Activated T-helper 2 cell treated with anti-CD3 and anti-CD28 coated beads, Interferon-gamma antibody, Interleukin-2, Interleukin-4, amounts not matched to agents 10 μg/mL and 5 μg/mL and 100 μg/mL, durations not matched to agents 14 hours and 24 hours and 36 hours (primary cell): ENCODE measurements at places on chromosomes 6 and 20. TPM values are rescaled to one million over a fixed set of nuclear protein-coding genes. Genes with fewer than 3 reads are reported as not detected.

RUNX2 gene
- 60.8 and 65.4 TPM in 2 replicates for total RNA-seq

ENPP1 gene
- total RNA-seq = 34.8 TPM in 2 replicates

CRIP3 gene
- 0.34 and 0.75 TPM in 2 replicates for total RNA-seq

HLA-DPA1 gene
- total RNA-seq = 57.1 and 58.9 TPM in 2 replicates

PTK6 gene
- 0.32 and 0.46 TPM in 2 replicates for total RNA-seq

CD109 gene
- total RNA-seq = 24.4 and 26.1 TPM in 2 replicates

GRCh38 chr20:43003318-43003944 lies 186.3 kb downstream of the PTPRT start:
- no peak overlapping the region for H3K27ac ChIP-seq
- DNase-seq = no peak
- H3K36me3 ChIP-seq = no peaks in the 10 kb centered on the region
- H3K27me3 ChIP-seq = no peaks in the 10 kb centered on the region
- H3K4me1 ChIP-seq = no peaks in the 10 kb centered on the region

- no peak for DNase-seq
- no peaks in the 10 kb centered on the region for H3K36me3 ChIP-seq
- peaks cover 12% of the 10 kb centered on the region for H3K4me1 ChIP-seq
Observed at GRCh38 chr20:44730441-44730840, 15.2 kb upstream of the KCNK15 start.

DNA sequence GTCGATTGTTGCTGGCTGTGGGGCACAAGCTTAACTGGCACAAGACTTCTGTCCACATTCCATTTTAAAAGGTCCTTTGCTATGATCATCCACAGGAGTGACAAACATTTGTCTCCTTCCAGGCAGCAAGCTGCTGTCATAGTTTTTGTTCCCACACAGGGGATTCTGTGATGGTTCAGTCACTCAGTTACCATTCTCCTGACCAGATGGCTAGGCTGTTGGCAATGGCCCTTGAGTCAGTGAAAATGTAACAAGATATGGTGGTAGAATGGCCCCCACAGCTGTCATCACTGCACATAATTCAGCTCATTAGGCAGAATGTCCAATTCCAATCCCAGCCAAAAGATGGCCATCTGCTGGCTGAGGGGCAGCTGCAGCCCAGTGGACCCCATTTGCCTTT lies 13.7 kb downstream of the BPIFA1 start:
- H3K36me3 ChIP-seq = no peaks in the 10 kb centered on the region
- DNase-seq = no peak
- no peak overlapping the region for H3K4me3 ChIP-seq
- no peak overlapping the region for H3K27ac ChIP-seq

DNA sequence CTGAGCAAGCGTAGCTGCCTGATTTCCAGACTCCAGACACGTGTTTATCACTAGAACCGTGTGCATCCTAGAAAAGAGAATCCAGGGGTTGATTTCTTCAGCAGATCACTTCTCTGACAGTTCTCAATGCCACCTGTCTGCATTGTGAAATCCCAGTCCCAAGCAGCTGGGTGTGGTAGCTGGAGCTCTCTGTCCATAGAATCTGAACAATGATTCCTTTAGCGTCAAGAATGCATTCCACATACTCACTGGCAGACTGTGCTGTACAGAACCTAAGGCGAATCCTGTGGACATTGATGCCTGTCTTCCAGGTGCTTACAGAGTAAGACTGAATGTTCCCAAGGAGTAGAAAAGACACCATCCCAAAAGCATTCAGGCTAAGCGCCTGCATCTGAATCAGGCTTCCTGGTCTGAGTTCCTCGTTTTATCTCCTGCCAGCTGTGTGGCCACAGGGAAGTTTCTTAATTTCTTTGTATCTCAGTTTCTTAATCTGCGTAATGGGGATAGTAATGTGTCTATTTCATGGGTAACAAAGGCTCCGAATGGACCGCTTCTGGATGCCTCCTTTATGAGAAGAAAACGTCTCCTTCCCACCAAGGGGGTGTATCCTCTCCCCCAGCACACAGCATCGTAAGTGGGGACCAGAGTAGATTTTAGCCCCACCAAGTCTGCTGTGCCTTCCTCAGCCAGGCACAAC lies 10.4 kb upstream of the TRAF3IP2 start:
- H3K4me1 ChIP-seq = peaks cover 7% of the 10 kb centered on the region
- peaks cover 40% of the 10 kb centered on the region for H3K27me3 ChIP-seq
- DNase-seq = no peak

GRCh38 chr6:41073968-41074691 lies 1.4 kb downstream of the NFYA start:
- peak overlapping the region; percentile 98 for H3K27ac ChIP-seq
- no peaks in the 10 kb centered on the region for H3K27me3 ChIP-seq
- DNase-seq = no peak
- H3K36me3 ChIP-seq = peaks cover 53% of the 10 kb centered on the region
- peaks cover 58% of the 10 kb centered on the region for H3K4me1 ChIP-seq

DNA sequence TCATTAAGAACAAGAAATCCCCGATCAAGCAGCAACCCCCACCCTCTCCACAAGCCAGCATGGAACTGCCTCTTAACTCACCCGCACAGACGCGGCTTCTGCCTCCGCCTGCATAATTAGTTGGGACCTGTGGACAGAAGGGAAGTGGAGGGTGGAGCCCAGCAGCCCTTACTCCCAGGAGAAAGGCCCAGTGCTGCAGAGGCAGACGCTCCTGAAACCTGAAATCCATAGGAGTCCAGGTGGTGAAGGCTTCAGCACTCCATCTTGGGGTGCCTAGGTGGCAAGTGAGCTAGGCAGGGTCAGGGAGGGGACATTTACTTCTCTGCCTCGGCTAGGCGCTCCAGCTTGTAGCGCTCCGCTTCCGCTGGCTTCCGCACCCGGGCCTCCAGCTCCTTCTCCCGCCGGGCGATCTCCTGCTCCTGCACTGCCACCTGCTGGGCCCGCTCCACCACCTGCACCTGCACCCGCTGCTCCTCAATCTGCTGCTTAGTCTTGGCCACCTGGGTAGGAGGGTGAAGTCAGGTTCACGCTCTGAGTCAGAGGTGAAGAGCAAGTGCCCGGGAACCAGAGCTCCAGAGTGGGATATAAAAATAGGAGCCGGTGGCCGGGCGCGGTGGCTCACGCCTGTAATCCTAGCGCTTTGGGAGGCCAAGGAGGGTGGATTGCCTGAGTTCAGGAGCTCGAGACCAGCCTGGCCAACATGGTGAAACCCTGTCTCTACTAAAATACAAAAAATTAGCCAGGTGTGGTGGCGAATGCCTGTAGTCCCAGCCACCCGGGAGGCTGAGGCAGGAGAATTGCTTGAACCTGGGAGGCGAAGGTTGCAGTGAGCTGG lies 10.7 kb downstream of the TUBB start:
- peaks cover 37% of the 10 kb centered on the region for H3K4me1 ChIP-seq
- DNase-seq = peak; percentile 81
- peak overlapping the region; percentile 69 for H3K27ac ChIP-seq

DNA sequence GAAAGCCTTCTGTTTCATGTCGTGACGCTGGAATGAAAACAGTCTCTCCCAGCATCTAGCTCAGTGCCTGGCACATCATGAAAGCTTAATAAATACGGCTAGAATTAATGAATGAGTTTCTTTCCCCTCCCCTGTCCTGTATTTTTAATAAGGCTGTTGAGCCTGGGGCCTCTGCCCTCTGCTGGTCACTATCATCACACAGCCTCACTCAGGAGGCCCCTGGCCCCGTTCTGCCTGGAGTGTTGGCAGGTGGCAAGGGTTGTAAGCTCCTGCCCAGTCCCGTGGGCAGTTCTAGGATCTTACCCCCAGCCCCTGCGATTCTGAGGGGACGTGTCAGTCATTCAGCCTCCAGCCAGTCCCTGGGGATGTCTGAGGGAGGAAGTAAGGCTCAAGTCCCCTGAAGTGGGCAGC lies 41.4 kb downstream of the PHACTR3 start:
- DNase-seq = no peak
- no peaks in the 10 kb centered on the region for H3K27me3 ChIP-seq
- H3K4me3 ChIP-seq = no peak overlapping the region
- no peaks in the 10 kb centered on the region for H3K36me3 ChIP-seq
- no peaks in the 10 kb centered on the region for H3K4me1 ChIP-seq
- no peak overlapping the region for H3K27ac ChIP-seq

DNA sequence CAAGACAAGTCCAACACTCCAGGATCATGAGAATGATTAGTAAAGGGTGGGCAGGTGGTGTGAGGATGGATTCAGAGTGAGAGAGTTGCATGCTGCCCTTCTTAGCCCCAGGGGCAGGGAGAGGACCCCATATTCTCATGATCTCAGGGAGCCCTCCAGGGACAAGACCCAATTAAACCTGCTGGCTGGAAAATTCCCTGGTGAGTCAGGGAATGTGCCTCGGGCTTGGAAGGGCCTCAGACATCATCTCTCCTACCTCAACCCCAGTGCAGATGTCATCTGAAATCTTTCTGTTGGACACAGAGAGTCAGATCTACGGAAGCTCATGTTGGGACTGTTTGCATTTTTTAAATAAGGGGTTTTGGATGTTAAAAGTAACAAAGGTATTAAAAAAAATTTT lies 9.2 kb upstream of the SIRPD start:
- peaks cover 19% of the 10 kb centered on the region for H3K36me3 ChIP-seq
- DNase-seq = no peak
- H3K27me3 ChIP-seq = no peaks in the 10 kb centered on the region
- H3K27ac ChIP-seq = no peak overlapping the region
- no peaks in the 10 kb centered on the region for H3K4me1 ChIP-seq

DNA sequence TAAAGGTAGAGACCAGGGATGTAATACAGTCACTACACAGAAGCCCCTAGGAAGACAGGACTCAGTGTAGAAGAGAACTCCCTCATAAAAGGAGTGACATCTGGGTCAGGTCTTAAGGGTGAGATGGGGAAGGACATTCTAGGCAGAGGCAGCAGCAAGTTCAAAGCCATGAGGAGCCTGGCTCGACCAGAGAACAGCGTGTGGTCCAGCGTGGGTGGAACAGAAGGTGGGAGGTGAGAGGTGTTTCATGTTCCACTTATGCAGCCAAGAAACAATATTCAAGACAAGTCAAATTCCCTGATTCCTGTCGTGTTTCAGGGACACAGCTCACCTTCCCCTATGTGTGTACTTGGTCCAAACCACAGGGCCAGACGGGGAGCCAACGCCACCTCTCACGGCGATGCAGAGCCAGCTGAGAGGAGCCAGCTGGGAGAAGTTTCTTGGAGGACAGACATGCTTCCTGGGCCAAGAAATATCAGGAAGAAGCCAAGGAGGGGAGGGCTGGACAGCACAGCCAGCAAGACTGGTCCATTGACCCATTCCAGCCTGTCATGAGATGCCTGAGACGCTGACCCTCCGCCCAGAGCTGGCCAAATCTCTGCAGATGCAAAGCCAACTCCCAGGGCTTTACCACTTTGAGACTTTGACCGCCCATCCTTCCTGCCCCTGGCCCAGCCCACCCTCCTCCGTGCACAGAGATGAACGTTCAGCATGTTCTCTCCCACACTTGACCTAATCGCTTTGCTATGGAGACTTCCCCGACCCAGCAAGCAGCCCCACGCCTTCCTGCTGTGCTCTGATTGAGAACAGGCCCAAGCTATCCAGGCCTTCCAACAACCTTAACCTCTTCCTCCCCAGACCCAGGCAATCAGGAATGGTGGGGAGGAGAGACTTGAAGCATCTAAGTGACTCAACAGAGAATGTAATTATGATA lies 113.8 kb downstream of the PRND start:
- DNase-seq = no peak
- H3K27me3 ChIP-seq = peaks cover 10% of the 10 kb centered on the region
- no peak overlapping the region for H3K27ac ChIP-seq
- no peak overlapping the region for H3K4me3 ChIP-seq

- H3K27me3 ChIP-seq = peaks cover 42% of the 10 kb centered on the region
- DNase-seq = no peak
- no peak overlapping the region for H3K4me3 ChIP-seq
- peaks cover 23% of the 10 kb centered on the region for H3K4me1 ChIP-seq
Observed at GRCh38 chr20:62732842-62733525, 24.3 kb downstream of the NTSR1 start.

- H3K27ac ChIP-seq = no peak overlapping the region
- peaks cover 11% of the 10 kb centered on the region for H3K4me1 ChIP-seq
- DNase-seq = no peak
- H3K36me3 ChIP-seq = peaks cover 3% of the 10 kb centered on the region
- no peaks in the 10 kb centered on the region for H3K27me3 ChIP-seq
- no peak overlapping the region for H3K4me3 ChIP-seq
Observed at GRCh38 chr6:158251565-158251964, 60.7 kb upstream of the TULP4 start.

GRCh38 chr6:132964868-132965382 lies 150.6 kb downstream of the RPS12 start:
- H3K27ac ChIP-seq = no peak overlapping the region
- no peak overlapping the region for H3K4me3 ChIP-seq
- H3K4me1 ChIP-seq = peaks cover 16% of the 10 kb centered on the region

DNA sequence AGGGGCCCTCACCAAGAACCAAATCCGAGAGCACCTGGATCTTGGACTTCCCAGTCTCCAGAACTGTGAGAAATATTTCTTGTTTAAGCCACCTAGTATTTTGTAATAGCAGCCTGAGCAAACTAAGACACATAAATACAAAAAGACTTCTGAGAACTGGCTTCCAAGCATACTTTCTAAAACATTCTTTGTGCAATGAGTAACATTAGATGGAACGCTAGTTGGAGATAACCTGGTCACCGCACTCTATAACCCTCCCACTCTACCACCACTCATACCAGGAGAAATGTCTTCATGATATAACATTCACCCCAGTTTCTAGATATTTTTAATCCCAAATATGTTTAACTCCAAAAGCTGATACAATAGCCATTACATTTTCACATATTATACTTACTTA lies 169.5 kb upstream of the THEMIS start:
- peaks cover 5% of the 10 kb centered on the region for H3K4me1 ChIP-seq
- no peak for DNase-seq
- H3K4me3 ChIP-seq = no peak overlapping the region
- no peak overlapping the region for H3K27ac ChIP-seq

DNA sequence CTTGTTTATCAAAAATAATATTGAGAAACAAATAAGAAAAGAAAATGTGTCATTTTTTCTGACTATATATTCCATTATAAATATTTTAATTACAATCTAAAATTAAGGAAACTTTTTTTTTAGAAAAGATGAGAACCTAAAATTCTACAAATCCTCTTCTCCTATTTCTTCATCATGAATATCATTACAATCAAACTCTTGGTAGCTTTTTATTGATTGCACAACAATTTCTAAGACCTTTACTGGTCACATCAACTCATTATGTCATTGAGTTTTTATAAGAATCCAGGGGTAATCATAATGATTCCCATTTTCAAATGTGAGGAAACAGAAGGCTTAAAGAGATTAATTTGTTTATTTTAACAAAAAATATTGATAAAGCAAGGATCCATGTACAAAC lies 841.0 kb downstream of the FRK start:
- no peaks in the 10 kb centered on the region for H3K4me1 ChIP-seq
- H3K27ac ChIP-seq = no peak overlapping the region
- no peak for DNase-seq
- H3K36me3 ChIP-seq = no peaks in the 10 kb centered on the region

GRCh38 chr6:169530752-169531123 lies 171.1 kb downstream of the WDR27 start:
- peaks cover 6% of the 10 kb centered on the region for H3K36me3 ChIP-seq
- H3K4me1 ChIP-seq = peaks cover 19% of the 10 kb centered on the region
- peak overlapping the region; percentile 75 for H3K27ac ChIP-seq

DNA sequence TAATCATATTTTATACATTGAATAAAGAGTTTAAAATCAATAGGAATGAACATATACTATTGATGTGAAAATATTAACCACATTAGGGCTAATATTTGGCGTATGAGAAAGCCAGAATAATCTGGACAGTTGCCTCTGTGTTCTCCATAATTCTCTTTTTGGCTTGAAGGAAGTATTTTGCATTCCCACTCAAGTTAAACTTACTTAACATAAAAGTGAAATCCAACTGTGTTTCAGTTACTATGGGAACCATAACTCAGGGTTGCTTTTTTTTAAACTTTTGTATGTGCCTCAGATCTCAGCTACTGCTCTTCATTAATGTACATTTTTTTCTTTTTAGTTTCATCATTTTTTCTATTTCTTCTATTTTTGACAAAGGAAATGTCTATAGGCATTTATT lies 479.8 kb downstream of the NKAIN2 start:
- no peaks in the 10 kb centered on the region for H3K36me3 ChIP-seq
- H3K4me1 ChIP-seq = no peaks in the 10 kb centered on the region
- H3K4me3 ChIP-seq = no peak overlapping the region
- DNase-seq = no peak
- no peaks in the 10 kb centered on the region for H3K27me3 ChIP-seq
